GM23338 (cell line): ENCODE measurements at places on chromosomes 5 and 9. TPM values are rescaled to one million over a fixed set of nuclear protein-coding genes. Genes with fewer than 3 reads are reported as not detected.

GRCh38 chr5:134059758-134060495 is 54.6 kb upstream of the TCF7 start:
- DNase-seq: no peak
- H3K4me3 ChIP-seq: no peak overlapping the region
- H3K4me1 ChIP-seq: peaks cover 5% of the 10 kb centered on the region; the same call in 1 of the 2 replicates
- no peaks in the 10 kb centered on the region for H3K36me3 ChIP-seq
- H3K27me3 ChIP-seq: no peaks in the 10 kb centered on the region

GRCh38 chr5:23740029-23740428 is 232.6 kb downstream of the PRDM9 start:
- no peaks in the 10 kb centered on the region for H3K36me3 ChIP-seq
- no peak overlapping the region for H3K4me3 ChIP-seq
- H3K27me3 ChIP-seq: no peaks in the 10 kb centered on the region
- no peaks in the 10 kb centered on the region for H3K4me1 ChIP-seq

- DNase-seq: no peak
- no peaks in the 10 kb centered on the region; the same call in 1 of the 2 replicates for H3K4me1 ChIP-seq
- H3K27me3 ChIP-seq: no peaks in the 10 kb centered on the region
- no peak overlapping the region for H3K27ac ChIP-seq
- no peaks in the 10 kb centered on the region for H3K36me3 ChIP-seq
These were observed 3.1 kb downstream of the TOR1B start for GRCh38 chr9:129806061-129806460.

DNA sequence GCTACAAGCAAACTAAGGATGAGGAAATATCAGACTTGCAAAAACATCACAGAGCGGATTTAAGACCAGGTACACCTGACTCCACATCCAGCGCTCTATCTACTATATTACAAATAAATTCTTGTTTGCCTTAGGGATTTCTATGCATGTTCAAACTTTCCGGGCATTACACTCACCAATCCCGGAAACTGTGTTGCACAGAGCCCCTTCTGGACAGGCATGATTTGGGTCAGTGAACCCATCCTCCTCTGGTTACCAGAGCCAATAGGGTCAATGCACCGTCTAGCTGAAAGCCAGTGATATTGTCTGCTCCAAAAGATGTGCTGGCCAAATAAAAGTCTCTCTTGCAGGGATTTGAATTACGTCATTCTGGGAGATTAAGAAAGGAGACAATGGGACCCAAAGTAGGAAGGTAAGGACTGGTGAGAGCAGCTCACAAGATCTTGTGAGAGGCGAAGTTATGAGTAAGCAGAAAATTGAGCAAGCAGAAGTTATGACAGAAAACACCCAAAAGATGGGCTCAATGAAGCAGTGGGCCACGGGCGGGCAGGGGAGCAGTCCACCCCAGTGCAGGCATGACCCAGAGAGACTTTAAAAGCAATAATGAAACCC is 155.8 kb upstream of the RAI14 start:
- no peak overlapping the region for H3K4me3 ChIP-seq
- no peaks in the 10 kb centered on the region for H3K36me3 ChIP-seq
- DNase-seq: no peak
- peaks cover 9% of the 10 kb centered on the region for H3K4me1 ChIP-seq
- H3K27ac ChIP-seq: no peak overlapping the region

- no peaks in the 10 kb centered on the region for H3K27me3 ChIP-seq
- no peaks in the 10 kb centered on the region; the same call in 1 of the 2 replicates for H3K4me1 ChIP-seq
- no peak overlapping the region for H3K27ac ChIP-seq
- H3K36me3 ChIP-seq: no peaks in the 10 kb centered on the region
These were observed 39.9 kb upstream of the PAM start for GRCh38 chr5:102715082-102715807.

GRCh38 chr5:42569325-42569724 is 146.1 kb downstream of the GHR start:
- DNase-seq: no peak
- H3K27me3 ChIP-seq: no peaks in the 10 kb centered on the region
- no peaks in the 10 kb centered on the region for H3K36me3 ChIP-seq
- no peak overlapping the region for H3K27ac ChIP-seq

The PCDHAC1 gene
- 9.9 and 12.1 TPM in 2 replicates for total RNA-seq

The MRPS30 gene
- 146 and 156 TPM in 2 replicates for total RNA-seq

The BTNL9 gene
- total RNA-seq: 2.8 and 3.4 TPM in 2 replicates

The RANBP3L gene
- not detected in 2 replicates for total RNA-seq

The SPATA31A3 gene
- total RNA-seq: not detected in 2 replicates
